Fibroblast of upper back skin (primary cell): ENCODE measurements at places on chromosomes 6 and 20.

GRCh38 chr20:2245637-2246036 is 50.2 kb upstream of the TGM3 start:
- DNase-seq, result no peak

- DNase-seq, result no peak
Observed at GRCh38 chr6:40369891-40370290, 217.3 kb downstream of the LRFN2 start.

GRCh38 chr6:110653381-110653780 is 161.9 kb downstream of the CDK19 start:
- DNase-seq, result no peak

- DNase-seq, result peak; percentile 92
Observed at GRCh38 chr6:37990762-37991525, 171.4 kb downstream of the ZFAND3 start.

DNA sequence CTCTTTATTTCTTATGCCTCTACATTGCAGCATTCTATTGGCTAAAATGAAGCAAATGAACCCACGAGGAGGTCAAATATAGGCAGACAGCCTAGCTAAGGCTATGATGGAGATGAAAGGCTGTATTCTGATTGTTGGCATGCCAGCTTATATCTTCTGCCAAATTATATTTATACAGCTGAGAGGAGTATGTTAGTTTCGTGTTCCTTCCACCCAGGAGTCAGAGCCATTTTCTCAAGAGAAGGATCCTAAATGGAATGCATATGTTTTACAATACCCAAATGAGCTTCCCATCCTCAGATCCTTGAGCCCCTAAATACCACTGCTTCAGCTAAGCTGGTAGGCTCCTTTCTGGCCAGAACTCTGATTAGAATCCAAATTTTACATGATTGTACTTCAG is 178.4 kb upstream of the HDDC2 start:
- DNase-seq, result peak; percentile 1

DNA sequence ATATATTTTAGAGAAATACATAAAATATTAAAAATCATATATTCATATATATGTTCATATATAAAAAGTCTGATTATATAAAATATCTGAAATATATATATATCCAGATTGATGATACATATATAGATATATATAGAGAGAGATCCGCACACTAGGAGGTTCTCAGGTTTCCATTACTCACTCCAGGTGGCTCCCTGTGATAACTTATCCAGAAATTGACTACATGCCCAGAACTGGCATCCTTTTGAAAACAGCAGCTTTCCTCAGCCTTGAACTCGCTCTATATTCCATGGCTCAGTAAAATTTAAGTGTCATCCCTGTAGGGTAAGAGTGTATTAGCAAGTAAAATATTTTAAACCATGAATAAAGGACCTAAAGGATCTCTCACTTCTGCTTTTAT is 206.8 kb downstream of the TINAG start:
- peak; percentile 23 for DNase-seq

DNA sequence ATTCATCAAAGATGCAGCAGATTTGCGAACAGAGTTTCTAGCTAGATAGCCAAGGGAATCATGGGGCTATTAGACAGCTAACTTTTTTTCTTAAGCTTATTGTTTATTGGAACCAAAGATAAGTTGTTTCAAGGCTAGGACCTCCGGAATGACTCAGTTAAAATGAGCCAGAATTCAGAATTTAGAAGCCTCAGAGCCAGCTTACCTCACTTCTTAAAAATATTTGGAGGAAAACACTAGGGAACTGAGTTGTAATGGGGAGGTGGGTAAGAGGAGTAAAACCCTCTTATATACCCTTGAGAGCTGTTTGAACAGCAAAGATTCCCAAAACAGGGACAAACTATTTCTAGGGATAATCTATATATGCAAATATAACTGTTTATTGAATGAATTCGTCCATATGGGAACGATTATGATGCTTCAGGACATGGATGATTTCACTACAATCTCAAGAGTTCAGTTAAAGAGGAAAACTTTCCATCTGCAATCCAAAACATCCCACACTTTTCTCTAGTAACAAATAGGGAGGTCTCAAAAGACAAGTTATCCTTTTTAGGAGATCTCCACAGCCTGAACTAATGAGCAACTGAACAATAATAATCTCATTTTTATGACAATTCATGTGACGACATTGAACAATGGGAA is 12.6 kb upstream of the CARMIL1 start:
- peak; percentile 29 for DNase-seq

DNA sequence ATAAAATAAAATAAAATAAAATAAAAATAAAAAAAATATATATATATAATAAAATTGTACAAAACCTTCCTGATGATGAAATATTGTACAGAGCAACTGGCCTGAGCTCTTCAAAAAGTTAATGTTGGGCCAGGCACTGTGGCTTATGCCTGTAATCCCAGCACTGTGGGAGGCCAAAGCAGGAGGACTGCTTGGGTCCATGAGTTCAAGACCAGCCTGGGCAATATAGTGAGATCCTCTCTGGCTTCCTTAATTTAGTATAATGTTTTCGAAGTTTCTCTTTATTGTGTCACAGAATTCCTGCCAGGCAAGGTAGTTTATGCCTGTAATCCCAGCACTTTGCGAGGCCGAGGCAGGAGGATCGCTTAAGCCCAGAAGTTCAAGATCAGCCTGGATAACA is 113.9 kb upstream of the SALL4 start:
- no peak for DNase-seq

DNA sequence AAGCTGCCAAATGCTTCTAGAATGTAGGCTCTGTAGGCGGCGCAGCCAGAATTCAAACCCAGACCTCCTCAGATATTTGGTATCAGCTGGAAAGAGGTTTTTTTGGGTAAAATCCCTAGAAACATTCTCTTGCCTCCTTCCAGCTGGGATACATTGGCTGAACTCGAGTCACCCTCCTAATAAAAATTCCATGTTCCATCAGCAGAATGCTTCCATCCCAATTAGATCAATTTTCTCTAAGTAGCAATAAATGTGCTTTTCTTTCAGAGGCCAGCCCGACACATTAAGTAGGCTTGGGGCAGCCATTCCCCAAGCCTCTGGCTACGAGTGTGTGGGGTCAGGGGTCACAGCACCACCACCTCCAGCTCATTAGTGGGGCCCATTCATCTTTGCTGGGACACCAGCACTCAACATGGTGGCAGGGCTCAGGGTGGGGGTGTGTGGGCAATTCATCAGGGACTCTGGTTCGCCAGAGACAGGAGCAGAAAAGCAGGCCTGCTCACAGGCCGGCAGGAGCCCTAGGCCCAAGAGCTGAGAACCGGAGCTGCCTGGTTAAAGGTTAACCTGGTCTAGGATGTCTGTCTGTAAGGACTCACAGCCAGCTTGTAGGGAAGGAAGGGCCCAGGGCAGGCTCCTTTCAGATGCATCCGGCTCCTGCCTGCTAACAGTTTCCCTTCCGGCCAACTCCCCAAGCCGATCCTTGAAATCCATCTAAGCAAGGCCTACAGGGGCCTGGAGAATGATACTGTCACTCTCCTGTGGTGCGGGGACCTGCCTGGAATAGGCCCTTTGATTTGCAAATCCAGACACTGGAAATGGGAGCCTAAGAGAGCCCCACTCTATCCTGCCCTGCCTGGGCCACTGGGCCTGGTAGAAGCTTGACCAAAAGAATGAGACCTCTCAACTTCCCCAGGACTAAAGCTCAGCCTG is 159.1 kb upstream of the TOP1 start:
- no peak for DNase-seq

DNA sequence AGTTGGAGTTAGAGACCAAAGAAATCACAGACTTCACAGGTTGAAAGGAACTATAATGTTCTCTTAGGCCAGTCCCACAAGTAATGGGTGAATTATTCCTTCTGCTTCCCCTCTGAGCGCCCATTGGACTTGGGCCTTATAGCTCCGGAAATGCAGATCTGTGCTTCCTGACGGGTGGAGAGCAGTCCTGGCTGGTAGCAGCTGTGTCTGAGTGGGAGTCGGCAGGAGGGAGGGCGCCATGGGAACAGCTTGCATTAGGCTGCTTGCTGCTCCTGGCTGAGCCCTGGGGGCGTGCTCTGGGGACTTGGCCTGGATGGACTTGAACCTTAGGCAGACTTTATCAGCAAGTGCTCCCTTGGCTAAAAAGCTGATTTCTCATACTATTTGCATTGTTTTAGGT is 18.4 kb upstream of the NUP153 start:
- peak; percentile 46 for DNase-seq

DNA sequence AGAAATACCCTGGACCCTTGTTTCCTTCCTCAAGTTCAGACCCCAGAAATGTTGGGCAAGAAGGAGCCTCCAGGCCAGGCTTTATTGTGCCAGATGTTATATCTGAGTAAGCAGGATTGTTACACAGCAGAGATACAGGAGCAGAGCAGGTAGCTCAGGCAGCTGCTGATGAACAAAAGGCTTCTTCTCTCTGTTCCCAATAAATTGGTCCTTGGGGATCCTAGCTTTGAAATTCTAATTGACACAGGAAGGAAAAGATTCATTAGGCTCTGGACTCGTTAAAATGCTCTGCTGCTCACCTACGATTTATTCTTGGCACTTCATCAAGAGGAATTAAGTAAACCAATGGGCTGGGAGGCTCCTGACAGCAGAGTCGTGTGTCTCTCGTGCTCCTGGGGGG is 54.2 kb downstream of the RALY start:
- DNase-seq, result no peak

DNA sequence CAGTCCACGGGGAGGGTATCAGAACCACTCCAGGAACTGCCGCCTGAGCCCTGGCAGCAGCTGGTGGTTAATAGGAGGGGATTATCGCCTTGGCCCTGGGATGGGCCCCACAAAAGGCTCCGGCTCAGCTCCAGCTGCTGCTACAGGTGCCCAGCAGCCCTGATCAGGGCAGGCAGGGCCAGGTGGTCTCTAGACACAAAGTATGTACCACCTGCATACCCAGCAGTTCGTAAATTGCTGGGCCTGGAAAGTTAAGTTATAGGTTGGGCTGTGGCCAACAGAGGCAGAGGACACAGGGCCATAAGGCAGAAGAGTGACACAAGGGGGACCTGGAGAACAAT is 35.1 kb downstream of the RRBP1 start:
- DNase-seq, result no peak

DNA sequence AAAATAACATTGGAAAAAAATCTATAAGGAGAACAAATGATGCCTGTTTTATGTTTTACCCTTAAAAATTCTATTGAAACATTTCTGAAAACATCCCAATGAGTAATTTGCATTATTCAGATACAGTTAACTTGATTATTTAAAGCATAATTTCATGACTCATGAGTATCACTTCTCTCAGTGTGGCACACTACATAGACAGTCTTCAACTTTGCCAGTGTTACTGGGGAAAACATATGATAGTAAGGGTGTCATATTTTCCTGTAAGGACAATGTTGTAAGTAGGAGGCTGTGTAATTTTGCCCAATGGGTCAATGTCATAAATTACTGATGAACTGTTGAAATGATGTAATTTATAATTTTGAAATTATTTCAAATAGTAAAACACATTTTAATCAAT is 125.5 kb downstream of the PHACTR1 start:
- no peak for DNase-seq

- DNase-seq, result peak; percentile 77
Observed at GRCh38 chr20:54197621-54198604, 10.0 kb upstream of the PFDN4 start.

GRCh38 chr6:43919774-43920173 is 149.8 kb downstream of the VEGFA start:
- DNase-seq, result no peak

- DNase-seq, result no peak
Observed at GRCh38 chr6:107973594-107973993, 15.6 kb upstream of the SEC63 start.

GRCh38 chr6:169490246-169490641 is 211.6 kb downstream of the WDR27 start:
- DNase-seq, result peak; percentile 10

DNA sequence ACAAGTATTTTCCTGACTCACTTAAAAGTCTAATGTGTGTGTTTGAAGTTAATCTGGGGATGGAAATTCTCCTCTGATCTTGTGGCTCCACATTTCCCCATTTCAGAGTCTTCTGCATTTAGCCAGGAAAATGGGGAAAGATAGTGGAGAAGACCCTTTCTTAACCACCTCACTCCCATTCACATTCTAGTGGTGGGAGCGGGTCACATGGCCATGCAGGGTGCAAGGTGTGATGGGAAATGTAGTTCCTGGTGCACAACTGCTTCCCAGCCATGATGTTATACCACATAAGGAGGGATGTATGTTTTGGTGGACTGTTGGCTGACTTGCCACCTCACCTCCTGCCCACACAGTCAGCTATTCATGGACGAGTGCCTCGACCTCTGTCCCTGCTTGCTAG is 61.8 kb downstream of the BANF2 start:
- no peak for DNase-seq

GRCh38 chr20:1894471-1894950 is 696 bp upstream of the SIRPA start:
- DNase-seq, result peak; percentile 46

DNA sequence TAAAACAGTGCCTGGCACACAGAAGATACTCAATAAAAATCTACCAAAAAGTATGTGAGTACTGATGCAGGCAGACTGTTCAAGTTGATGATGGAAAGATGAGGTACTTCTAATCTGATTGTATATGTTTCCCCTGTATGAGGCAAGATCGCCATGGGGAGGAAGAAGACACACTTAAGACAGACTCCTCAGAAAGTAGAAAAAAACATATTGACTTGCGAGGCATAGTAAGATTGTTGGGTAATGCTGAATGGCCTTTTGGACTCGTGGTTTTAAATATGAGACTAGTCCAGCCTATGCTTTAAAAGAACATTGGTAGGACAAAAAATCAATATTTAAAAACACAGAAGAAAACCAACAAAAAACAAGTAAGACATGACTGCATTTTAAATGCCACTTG is 72.6 kb downstream of the SHPRH start:
- no peak for DNase-seq

GRCh38 chr6:121157906-121158305 is 176.4 kb downstream of the TBC1D32 start:
- DNase-seq, result peak; percentile 50

DNA sequence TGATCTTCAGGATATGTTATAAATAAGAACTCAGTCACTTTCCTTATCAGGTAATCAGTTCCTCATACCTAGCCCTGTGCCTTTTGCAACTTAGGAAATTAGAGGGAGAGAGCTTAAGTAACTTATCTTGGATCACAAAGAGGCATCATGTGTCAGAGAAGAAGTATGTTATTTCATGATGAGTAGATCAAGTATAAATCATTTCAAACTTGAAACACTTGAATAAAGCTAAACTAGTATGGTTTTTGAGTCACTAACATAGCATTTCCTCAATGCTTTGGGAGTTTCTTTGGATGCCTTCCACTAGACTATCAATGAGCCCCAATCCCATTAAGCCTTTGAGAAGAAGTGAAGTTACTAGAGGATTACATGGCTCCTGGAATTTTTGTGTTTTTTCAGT is 102.6 kb upstream of the TNFAIP3 start:
- DNase-seq, result peak; percentile 98

DNA sequence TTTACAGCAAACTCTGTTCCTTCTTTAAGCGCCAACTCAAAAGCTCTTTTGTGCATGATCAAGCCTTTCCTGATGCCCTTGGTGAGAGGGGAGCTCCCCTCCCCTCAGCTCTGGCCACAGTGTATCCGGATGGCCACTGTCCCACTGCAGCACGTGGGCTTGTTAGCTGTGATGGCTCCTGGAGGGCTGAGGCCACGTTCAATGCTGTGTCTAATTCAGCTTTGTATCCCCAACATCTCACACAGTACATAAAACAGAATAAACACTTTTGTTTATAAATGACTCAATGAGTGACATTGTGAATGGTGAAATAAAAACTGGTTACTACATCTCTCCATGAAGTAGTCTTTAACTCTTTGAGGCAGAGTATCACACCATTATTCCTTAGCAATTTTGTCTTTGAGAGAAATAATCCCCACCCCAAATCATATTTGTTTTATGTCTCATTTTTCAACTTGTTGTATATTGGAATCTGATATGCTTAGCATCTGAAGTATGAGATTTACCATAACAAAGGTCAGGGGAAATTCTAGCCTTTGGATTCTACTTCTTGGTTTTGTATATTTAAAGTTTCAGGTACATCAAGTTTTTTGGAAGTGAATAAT is 44.5 kb downstream of the EDN1 start:
- no peak for DNase-seq
